ENCODE measurements at places on chromosomes 11 and 22.
A peak's percentile ranks its signal among the peaks of the same experiment; 100 is the strongest.

- DNase-seq: no peak
These were observed 47.6 kb downstream of the F2 start for GRCh38 chr11:46766656-46767055.

DNA sequence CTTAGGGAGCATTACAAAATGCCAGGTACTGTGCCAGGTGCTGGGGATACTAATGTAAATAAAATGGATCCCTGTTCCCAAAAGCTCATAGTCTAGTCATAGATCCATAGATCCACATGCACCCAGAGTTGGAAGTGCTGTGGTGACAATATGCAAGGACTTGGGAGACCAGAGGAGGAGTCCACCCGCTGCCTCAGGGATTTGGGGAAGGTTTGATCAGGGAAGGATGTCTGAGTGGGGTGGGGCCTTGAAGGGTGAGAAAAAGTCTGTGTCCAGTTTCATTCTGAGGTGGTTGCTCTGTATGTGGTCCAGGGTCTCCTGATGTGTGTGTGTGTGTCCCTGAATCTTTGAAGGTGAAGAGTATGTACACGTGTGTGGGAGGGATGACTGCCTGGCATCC is 9.2 kb downstream of the SOX10 start:
- no peak for DNase-seq

GRCh38 chr11:86949995-86950660 is 5.1 kb downstream of the FZD4 start:
- peak; percentile 78 for DNase-seq

DNA sequence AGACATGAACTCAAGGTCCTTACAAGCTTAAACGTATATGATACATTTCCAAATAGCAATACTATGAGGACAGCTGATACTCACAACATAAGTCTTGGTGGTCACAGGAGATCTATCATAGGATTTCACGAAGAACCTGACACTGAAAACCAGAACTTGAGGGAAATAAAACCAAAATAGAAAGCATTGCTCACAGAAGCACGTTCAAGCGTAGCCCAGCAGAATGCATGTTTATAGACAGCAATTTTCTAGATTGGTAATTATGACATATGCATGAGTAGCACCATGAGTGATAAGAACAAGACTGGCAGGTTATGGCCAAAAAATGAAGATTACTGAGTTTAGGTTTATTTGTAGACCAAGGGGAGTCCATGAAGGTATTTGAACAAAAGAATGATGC is 243.5 kb downstream of the ETS1 start:
- DNase-seq: no peak
